ENCODE measurements at places on chromosomes 7 and 10.

- DNase-seq, result no peak
These were observed 122.6 kb downstream of the KCND2 start for GRCh38 chr7:120395526-120396019.

- peak; percentile 51 for DNase-seq
These were observed 127.1 kb downstream of the KMT2E start for GRCh38 chr7:105141068-105141467.

DNA sequence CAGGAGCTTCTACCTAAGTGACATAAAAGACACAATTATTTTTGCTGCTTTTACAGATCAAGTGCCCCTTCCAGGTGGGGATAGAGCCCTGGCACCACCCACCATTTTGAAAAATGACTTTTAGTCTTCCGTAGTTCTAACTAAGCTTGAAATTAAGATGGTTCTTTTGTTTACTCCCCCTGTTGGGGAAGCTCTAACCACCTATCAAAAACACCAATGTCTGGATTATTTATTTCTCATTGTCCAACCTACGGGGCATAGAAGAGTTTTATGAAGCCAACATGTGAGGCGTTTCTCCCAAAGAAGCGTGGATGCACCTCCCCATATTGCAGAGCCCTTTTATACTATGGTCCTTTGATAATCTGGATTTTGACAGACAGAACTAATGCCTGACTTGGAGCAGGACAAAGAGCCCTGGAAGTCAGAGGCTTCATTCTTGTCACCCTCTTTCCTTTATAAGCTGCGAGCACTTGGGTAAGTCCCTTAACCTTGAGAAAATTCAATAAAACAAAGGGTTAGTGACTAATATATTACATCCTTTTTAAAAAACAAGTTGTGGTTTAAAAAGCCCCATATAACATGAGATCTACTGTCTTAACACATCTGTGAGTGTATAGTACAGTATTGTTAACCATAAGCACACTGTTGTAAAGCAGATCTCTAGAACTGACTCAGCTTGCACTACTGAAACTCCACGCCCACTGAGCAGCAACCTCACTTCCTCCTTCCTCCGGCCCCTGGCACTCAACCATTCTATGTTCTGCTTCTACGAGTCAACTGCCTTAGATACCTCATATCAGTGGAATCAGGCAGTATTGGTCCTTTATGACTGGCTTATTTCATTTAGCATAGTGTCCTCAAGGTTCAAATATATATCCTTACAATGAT lies 67.5 kb downstream of the ATXN7L1 start:
- DNase-seq, result no peak

DNA sequence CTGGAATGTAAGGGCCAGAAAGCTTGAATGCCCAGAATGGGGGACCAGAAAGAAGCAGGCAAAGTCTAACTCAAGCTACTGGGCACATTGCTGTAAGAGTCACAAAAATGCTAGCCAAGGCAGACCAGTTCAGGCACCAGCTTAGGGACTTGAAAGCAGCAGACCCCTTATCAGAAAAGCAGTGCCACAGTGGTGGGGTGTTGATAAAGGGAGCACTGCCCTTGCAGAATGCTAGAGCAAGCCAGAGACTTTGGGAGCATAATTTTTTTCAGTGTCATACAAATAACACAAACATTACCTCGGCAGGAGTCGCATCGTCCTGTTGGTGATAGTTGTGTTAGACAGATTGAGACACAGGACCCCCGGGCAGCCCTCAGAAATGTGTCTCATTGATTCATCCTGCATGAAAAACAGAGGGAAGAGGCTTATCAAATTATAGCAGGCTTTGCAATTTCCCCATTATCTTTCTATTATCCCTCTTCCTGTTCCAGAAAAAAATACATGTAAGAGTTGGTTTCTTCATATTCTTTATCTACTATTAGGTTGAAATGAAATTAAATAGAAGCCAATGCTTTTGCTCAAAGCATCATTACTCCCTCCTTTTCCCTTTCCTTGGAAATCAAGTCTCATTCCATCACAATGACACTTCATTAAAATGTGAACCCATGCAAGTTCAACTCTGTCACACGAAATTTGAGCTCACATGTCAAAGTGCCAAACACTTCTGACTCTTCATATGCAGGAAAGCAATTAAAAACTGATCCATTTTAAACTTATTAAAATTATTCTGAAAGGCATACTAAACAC lies 13.4 kb downstream of the LRRC17 start:
- DNase-seq, result no peak

- DNase-seq, result no peak
These were observed 14.1 kb upstream of the BTBD16 start for GRCh38 chr10:122257041-122257440.

DNA sequence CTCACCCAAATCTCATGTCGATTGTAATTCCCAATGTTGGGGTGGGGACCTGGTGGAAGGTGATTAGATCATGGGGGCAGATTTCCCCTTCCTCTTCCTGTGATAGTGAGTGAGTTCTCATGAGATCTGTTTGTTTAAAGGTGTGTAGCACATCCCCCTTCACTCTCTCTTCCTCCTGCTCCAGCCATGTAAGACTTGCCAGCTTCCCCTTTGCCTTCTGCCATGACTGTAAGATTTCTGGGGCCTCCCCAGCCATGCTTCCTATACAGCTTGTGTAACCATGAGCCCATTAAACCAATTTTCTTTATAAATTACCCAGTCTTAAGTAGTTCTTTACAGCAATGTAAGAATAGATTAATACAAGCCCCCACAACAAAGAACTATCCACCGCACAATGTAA lies 109.9 kb upstream of the JAZF1 start:
- DNase-seq, result no peak

- DNase-seq, result no peak
These were observed 58.0 kb upstream of the IKZF1 start for GRCh38 chr7:50246551-50246950.

DNA sequence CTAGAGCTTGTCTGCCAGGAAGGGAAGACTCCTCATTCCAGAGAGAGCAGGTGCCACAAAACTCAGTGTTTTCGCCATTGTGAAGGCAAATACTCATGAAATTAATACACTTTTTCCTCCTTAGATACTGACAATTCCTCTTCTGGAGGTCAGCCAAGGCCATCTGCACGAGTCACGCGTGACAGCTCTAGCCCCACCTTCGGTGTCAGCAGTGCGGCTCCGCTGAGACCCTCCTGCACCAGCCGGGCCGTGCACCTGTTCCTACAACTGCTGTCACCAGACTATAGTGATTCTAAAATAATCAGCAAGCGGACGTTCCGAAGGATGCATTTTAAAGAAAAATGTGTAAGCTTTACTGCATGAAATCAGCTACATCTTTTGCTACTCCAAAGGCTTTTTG lies 127.7 kb downstream of the DIP2C start:
- no peak for DNase-seq

Data from hindlimb muscle (tissue), 1 donor.